ENCODE measurements at places on chromosomes 3 and 15. TPM values are rescaled to one million over a fixed set of nuclear protein-coding genes. Genes with fewer than 3 reads are reported as not detected.

The CPNE9 gene
- total RNA-seq, result 0.19 TPM

The STXBP5L gene
- total RNA-seq, result not detected

The RFC4 gene
- 92.2 TPM for total RNA-seq

The CLEC3B gene
- total RNA-seq, result 0.30 TPM

The ZDHHC19 gene
- not detected for total RNA-seq

The DNAJC17 gene
- 62.1 TPM for total RNA-seq

The INSYN1 gene
- total RNA-seq, result not detected

The GOLGA6L7 gene
- not detected for total RNA-seq

The IL5RA gene
- total RNA-seq, result 0.34 TPM

The OIP5 gene
- 8.5 TPM for total RNA-seq

The WDR5B gene
- 2.8 TPM for total RNA-seq

The FBXW12 gene
- total RNA-seq, result not detected

The MESP1 gene
- total RNA-seq, result 3.1 TPM

The CRYGS gene
- total RNA-seq, result 1.8 TPM

The ZKSCAN7 gene
- 2.3 TPM for total RNA-seq

The GPR87 gene
- 2.7 TPM for total RNA-seq

The GAP43 gene
- total RNA-seq, result not detected

The CLDN16 gene
- not detected for total RNA-seq

The EPHB3 gene
- not detected for total RNA-seq

The GOLGA6L22 gene
- not detected for total RNA-seq

The IL17RD gene
- total RNA-seq, result not detected

The GDPGP1 gene
- 11.4 TPM for total RNA-seq

The TSEN2 gene
- 38.8 TPM for total RNA-seq

The ZNF80 gene
- not detected for total RNA-seq

The MUSTN1 gene
- total RNA-seq, result 0.38 TPM

The CHRFAM7A gene
- 0.29 TPM for total RNA-seq

The DET1 gene
- 0.98 TPM for total RNA-seq

The C3orf85 gene
- total RNA-seq, result not detected

The SCG5 gene
- 0.42 TPM for total RNA-seq

The LMAN1L gene
- total RNA-seq, result 0.30 TPM

The RTP3 gene
- total RNA-seq, result not detected

The SI gene
- not detected for total RNA-seq

The CCDC39 gene
- not detected for total RNA-seq

The P2RY14 gene
- not detected for total RNA-seq

The CPEB1 gene
- 1.7 TPM for total RNA-seq

The ECE2 gene
- total RNA-seq, result not detected

The CP gene
- total RNA-seq, result 0.37 TPM

The CNTN4 gene
- not detected for total RNA-seq

The CASR gene
- 0.16 TPM for total RNA-seq

The SLC2A2 gene
- 0.20 TPM for total RNA-seq

The CTNNB1 gene
- total RNA-seq, result 168 TPM

The MEGF11 gene
- total RNA-seq, result not detected

The SERPINI1 gene
- 0.94 TPM for total RNA-seq

The HCN4 gene
- not detected for total RNA-seq

The MED12L gene
- 3.3 TPM for total RNA-seq

The CD200R1 gene
- total RNA-seq, result 1.1 TPM

The SPINT1 gene
- total RNA-seq, result 10.8 TPM

The VGLL3 gene
- total RNA-seq, result 0.05 TPM

The SPRED1 gene
- 5.5 TPM for total RNA-seq
